NCI-H1417 treated with DMSO at 0.1 percent for 48 hours (cell line): ENCODE measurements at places on chromosomes 1 and 21.

DNA sequence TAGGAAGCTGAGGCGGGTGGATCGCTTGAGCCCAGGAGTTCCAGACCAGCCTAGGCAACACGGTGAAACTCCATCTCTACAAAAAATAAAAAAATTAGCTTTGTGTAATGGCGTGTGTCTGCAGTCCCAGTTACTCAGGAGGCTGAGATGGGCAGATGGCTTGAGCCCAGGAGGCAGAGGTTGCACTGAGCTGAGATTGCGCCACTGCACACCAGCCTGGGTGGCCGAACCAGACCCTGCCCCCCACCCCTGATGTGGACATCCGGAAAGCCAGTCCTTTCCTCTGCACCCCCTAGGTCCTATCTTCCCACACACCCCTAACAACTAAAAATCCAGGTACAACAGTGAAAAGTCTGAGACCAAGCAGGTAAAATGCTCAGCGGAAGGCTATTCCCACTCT, 71.9 kb downstream of the PLD5 start:
- no peak for DNase-seq

DNA sequence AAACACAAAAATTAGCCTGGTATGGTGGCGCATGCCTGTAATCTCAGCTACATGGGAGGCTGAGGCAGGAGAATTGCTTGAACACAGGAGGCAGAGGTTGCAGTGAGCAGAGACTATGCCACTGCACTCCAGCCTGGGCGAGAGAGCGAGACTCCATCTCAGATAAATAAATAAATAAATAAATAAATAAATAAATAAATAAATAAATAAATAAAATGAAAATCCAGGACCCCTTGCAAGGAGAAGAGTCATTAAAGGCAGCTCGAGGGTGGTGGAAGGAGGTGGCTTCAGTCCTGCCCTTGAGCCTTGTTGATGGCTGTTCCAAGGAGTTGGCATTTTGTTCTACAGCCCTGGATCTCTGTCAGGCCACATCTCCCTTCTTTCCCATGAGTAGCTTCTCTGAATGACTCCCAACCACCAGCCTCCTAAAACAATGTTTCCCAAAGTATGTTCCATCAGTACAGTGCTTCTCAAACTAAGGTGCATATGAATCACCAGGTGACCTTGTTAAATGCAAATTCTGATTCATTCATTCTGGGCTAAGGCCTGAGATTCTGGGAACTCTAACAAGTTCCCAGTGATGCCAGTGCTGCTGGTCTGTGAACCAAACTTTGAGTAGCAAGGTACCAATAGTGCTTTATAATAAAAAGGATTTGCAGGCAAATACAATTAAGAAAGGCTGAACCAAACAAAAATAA, 99.0 kb downstream of the KCNN3 start:
- no peak for DNase-seq

- DNase-seq = peak; percentile 57
These were observed 204.7 kb downstream of the LHX8 start for GRCh38 chr1:75338616-75339483.

GRCh38 chr1:227058321-227058751, 118.2 kb downstream of the COQ8A start:
- DNase-seq = no peak

GRCh38 chr1:2429780-2430591, 17.6 kb upstream of the PEX10 start:
- DNase-seq = no peak

DNA sequence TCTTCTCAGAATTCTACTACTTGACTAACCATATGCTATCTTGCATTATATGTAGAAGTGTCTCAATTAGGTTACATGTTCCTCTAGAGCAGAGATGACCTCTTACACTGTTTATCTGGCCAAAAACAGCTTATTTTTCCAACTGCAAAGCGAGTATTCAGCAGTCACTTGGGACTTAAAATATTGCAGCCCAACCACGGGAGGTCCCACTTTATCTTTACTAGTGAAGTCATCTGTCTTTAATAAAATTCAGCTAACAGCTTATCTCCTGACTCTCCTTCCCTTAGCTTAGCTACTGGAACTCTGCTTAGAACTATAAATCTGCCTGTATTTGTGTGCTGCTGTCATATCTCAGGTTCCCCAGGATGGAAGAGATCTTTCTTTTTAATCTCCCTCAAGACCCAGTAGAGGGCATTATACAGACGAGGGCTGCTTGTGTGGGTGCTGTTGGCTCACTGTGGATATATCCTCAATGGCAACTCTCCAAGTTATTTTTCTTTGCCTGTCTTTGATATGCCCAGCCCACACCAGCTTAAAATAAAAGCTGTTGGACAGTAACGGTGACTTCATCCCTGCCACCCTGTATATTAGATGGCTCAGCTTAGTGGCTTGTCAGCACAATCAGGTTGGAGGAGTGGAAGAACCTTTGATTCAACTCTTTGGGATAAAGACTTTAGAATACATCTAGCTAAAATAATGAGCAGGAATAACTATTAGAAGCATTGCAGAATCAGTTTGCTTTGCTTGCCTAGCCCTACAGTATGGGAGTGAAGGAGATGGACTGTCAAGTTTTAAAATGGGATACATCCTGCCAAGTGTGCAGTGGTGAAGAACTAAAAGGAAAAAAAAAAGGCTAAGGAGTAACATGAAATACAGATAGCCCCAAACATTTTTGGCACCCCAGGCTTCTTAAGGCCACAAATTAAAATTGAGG, 9.6 kb downstream of the ENSA start:
- no peak for DNase-seq

DNA sequence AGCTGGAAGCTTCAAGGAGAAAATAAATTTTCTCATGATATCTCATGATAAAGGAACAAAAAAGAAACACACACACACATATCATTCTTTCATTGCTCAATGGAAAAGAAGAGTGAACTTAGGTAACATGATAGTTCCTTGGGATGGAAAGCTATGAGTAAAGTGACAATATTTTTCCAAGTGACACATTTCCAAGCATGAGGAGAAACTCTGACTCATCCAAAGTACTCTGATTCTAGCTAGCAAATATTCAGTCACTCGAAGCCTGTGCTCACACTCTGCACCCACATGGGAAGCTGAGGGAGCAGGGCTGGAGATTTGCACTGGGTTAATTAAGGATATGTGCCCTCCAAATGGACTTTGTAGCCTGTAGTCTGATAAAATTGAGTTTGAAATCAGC, 222.4 kb downstream of the LRRC40 start:
- DNase-seq = no peak

DNA sequence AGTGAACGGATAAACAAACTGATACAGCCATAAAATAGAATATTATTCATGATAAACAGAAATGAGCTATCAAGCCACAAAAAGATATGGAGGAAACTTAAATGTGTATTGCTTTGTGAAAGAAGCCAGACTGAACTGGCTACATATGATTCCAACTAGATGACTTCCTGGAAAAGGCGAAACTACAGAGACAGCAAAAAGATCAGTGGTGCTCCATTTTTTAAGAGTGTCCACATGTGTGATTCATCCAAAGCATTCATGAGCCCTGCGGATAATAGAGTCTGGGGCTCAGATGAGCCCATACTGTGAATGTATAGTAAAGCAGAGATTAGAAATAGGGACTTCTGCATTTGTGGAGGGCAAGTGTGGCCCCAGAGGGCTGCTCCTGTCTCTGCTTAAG, 7.8 kb upstream of the TMEM222 start:
- DNase-seq = no peak

DNA sequence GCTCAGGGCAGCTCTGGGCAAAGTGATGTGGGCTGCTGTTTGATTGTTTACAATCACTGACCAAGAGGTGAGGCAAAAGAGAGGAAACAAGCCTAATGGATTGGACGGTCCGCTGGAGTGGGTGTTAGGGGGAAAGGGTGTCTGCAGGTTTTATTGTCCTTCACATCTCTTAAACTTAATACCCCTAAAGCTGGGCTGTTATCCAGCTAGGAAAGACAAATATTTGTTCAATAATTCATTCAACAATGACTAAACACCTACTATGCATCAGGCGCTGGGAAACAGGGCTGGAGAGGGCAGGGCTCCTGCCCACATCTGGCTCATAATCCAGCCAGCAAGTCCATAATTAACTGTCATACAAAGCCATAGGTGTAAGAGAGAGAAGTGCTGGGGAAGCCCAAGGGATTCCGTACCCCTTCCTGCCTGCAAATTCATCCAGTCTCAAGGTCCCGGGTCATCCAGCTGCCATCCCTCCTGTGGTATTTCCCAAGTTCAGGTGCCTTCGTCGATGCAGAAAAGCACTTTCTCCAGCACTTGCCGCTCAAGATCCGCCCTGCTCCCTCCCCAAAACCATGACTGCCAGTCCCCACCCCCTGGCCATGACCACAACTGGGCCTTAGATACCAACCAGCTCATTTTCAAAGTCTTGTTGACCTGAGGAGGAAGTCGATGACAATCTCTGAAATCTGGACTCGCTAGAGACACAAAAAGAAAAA, 10.7 kb downstream of the TMEM63A start:
- peak; percentile 67 for DNase-seq

GRCh38 chr1:28591708-28592320, at the start of gene RAB42:
TSS of gene RAB42 (plus strand) at chr1:28592265. CDS start at chr1:28592512, 247 bp downstream.
- no peak for DNase-seq

DNA sequence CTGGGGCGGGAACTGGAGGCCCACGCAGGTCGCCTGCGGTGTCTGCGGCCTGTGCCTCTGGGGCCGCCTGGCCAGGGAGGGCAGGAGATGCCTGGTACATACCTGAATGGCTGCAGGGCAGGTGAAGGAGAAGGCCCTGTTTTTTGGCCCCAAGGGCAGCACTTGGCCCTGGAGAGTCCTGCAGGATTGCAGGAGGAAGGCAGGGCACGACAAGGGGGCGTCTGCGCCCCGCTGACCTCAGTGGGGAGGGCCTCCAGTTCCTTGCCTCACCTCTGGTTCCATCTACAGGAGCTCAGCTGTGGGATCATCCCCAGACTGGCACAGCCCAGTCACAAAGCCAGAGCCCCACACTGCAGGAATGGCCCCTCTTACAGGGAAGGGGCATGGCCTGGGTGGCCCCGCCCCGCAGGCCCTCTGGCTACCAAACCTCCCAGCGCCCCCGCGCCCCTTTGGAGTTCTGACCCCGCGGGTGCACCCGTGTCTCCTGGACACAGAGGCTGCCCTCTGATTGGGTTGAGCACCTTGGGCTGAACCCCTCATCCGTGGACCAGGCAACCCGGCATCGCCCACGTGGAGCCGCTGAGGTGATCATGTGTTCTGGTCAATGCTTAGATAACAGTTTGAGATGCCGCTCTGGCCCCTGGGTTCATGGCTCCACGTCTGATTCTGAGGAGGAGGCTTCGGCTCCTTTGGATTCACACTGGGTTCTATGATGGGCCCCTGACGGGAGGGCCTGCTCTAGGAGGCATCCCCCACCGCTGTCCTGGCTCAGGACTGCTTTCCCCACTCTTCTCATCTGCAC, 1.3 kb upstream of the PEX10 start:
- no peak for DNase-seq

DNA sequence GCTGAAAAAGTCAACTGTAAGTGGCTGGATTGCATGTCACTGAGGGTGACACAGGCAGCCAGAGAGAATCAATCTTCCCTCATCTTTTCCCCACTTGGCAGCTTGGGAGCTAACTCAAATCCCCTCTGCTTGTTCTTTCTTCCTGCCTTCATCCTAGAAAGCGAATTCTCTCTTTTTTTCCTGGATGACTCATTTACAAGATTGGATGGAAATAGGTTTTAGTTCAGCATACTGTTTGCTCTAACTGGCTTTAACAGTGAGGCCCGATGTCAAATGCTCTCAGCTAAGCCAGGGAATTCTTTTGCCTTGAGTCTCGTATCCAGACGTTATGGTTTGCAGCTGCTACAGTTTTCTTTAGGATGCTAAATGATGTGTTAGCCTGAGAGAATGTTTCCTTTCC, 72.7 kb downstream of the HUNK start:
- no peak for DNase-seq

DNA sequence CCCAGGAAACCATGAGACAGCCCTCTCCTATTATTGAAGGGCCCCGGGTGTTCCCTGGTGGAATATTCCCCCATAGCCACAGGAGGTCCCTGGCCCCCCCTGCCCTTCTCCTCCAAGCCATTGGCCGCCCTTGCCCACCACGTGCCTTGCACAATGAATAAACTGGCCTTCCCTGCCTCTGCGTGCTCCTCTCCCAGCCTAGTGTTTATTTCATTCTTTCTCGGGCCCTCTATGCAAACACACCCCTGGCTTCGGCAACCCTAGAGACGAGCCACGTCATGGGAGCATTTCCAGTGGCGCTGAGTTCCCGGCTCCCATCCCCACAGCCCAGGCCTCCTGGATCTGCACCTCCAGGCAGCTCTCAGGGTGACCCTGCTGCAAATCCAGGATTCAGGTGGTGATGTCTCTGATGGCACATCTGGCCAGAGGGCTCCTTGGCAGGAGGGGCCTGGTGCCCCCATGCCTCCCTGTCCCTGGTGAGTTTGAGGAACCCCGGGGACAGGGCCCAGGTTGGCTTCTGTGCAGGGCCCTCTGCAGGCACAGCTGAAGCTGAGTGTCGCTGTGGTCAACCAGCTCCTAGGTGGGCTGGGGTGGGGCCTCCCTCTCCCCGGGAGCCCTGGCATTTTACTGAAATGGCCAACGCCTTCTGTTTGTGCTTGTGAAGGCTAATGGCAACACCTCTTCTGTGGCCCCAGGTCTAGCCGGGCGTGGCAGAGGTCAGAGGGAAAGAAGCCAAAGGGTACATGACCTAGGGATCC, 6.2 kb downstream of the KRTAP10-12 start:
- peak; percentile 90 for DNase-seq

DNA sequence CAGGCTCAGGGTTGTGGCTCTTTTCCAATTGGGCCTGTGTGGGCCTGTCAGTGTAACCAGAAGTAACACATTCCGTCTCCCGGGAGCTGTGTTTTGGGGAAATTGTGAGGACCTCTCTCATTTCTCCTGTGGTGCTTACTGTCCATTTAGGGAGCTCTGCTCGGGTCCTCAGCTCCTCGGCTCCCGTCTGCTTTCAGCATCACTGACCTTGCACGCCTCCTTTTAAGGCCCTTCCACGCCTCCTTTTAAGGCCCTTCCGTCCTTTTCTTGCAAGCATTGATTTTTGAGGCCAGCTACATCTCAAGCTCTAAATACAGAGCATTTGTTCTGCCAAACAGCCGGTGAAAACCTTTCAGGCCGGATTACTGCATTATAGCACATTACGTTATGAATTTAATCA, 9.7 kb downstream of the CA6 start:
- no peak for DNase-seq

GRCh38 chr1:214224611-214225354, 56.2 kb upstream of the SMYD2 start:
- no peak for DNase-seq

DNA sequence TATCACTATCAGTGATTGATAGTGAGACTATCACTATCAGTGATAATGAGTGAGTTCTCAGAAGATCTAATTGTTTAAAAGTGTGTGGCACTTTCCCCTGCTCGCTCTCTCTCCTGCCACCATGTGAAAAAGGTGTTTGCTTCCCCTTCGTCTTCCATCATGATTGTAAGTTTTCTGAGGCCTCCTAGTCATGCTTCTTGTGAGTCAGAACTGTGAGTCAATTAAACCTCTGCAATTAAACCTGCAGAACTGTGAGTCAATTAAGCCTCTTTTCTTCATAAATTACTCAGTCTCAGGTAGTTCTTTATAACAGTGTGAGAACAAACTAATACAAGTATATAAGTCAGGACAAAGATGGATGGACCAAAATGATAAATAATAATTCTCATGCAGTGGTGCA, 7.0 kb upstream of the IL23R start:
- no peak for DNase-seq
